ENCODE measurements at places on chromosomes 4 and X.
A peak's percentile ranks its signal among the peaks of the same experiment; 100 is the strongest.

GRCh38 chr4:80129785-80130184 is 56.8 kb upstream of the ANTXR2 start:
- DNase-seq: no peak

GRCh38 chr4:152635851-152636250 is 43.9 kb downstream of the TMEM154 start:
- no peak for DNase-seq

- no peak for DNase-seq
Observed at GRCh38 chrX:114962209-114962608, 55.2 kb downstream of the IL13RA2 start.

- no peak for DNase-seq
Observed at GRCh38 chrX:2723286-2723879, 28.5 kb upstream of the XG start.

- no peak for DNase-seq
Observed at GRCh38 chr4:60296386-60296785, 903.7 kb upstream of the ADGRL3 start.

DNA sequence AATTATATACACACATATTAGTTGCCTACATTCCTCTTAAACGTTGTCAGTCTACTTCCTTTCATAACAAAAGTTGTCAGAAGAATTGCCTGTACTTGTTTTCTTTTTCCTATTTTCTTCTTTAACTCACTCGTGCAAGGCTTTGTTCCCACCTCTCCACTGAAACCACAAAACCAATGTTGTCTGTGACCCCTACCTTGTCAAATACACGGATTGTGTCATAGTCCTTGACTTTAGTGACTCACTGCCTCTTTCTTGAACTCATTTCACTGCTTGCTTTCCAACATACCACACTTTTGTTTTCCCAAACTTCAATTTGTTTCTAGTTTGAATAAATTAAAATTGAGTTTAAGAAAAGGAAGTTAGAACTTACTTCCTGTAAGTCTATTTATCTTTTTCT is 283.9 kb upstream of the AGA start:
- no peak for DNase-seq

- no peak for DNase-seq
Observed at GRCh38 chr4:687971-688853, 739 bp downstream of the SLC49A3 start.

DNA sequence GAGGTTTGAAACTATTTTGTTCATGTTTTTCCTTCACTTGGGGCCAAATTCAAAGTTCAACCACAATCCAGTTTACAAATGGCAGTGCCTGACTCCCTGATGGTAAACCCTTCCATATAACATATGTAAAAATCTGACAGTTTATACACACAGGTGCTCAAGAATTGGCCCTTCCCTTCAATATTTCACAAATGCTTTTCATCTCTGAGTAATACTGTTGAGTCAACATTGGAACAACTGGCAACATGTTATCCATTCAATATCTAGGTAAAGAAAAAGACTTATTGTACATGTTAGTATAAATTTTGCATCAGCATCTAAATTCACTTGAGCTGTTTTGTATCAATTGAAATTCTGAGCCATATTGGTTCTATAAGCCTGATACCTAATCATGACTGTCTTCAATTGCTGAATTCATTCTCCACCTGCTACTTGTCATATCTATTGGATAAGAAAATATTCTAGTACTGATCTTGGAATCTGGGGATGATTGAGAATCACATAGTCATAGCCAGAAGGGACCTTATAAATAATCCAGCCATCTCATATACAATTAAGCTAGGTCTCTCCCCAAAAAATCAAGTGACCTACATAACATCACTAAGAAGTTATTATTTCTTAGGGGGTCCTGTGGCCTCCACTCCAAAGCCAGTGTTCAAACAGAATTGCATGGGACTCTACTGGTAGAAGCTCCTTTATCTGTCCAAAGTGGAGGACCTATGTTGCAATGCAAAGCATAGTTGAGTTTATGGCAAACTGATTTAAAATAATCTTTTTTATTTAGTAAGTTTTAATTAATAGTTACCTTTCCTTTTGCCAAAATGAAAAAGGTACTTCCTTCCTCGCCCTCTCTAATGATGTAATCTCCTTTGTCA is 61.9 kb downstream of the PRKG2 start:
- DNase-seq: no peak

- no peak for DNase-seq
Observed at GRCh38 chrX:155744534-155744933, 131.8 kb upstream of the TMLHE start.

- DNase-seq: no peak
Observed at GRCh38 chr4:156710365-156711192, 261.0 kb downstream of the PDGFC start.

DNA sequence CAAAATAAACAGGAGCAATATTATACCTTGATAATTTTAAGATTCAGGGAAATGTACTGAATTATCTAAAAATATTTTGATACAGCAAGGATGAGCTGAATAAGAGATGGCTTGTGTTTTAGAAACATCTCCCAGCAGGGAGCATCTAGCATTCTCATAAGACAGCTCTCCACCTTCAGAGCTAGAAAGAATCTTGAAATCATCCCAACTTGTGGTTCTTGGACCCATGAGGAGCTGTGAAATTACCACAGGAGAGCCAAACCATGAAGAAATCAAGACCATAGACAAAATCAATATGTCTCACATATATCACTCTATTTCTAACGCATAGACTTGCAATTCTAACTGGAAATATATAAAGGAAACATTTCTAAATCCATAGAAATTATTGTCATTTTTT is 210.6 kb upstream of the DKK2 start:
- no peak for DNase-seq

DNA sequence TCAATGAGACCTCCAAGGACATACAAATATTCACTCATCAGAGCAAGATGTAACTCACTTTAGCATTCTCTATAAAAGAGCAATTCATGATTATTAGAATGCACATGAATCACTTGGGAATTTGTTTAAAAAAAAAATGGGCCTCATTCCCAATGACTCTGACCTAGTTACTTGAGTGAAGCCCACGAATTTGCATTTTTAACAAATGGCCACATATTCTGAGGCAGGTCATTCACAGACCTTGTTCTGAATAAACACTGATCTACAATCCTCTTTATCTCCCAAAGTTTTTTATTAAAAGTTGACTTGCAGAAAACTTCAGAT is 255.1 kb upstream of the VEGFC start:
- DNase-seq: no peak

- DNase-seq: peak; percentile 25
Observed at GRCh38 chr4:3196670-3197359, 52.1 kb upstream of the MSANTD1 start.

DNA sequence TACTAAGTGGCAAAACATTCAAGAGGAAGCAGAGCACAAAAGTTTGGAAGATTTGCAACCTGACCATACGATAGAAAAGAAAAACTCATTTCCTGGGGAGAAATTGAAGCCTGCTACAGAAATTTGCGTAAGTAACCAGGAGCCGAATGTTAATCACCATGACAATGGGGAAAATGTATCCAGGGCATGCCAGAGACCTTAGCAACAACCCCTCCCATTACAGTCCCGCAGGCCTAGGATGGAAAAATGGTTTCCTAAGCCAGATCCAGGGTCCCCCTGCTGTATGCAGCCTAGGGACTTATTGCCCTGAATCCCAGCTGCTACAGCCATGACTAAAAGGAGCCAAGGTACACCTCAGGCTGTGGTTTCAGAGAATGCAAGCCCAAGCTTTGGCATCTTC is 472.2 kb upstream of the KLHL4 start:
- no peak for DNase-seq

DNA sequence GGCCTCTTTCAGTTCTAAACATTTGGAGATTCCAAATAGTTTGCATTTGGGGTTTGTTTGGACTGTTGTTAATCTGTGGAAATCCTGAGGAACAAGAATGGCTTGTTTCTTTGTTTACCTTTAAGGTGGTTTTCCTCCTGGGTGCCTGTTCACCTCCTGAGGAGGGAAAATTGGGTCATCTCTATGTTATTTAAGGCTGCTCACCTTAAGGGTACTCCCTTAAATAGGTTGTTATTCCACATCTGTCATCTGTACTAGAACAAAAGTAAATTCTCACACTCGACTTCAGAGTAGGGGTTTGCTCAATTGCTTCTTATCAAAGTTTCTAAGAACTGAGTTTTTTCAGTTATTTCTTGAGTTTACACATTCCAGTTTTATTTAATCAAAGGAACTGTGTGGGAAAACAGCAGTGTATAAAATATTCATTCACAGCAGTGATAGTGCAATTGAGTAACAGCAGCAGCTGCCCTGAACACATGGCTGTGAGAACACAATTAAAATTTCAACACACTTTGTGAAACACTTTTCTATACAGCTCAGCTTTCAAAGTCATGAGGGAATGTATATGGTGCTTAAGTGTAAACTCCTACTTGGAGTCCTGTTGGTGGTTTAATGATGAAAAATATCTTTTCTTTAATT is 238.5 kb upstream of the PGRMC2 start:
- DNase-seq: no peak

DNA sequence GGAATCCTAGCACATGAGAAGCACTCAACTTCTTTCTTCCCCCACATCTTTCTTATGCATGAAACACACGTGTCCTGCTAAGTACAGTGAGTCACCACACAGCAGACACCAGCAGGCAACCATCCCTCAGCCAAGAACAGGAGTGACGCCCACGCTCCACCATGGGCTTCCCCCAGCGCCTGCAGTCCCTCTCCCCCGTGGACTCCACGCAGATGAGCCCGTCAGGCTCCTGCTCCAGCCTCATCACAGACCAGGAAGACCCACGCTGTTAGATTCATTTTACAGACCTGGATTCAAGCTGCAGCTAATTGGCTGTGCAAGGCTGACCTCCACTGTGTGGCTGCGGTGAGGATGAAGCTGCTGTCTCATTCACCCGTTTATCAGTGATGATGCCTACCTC is 16.7 kb downstream of the HMX1 start:
- no peak for DNase-seq

DNA sequence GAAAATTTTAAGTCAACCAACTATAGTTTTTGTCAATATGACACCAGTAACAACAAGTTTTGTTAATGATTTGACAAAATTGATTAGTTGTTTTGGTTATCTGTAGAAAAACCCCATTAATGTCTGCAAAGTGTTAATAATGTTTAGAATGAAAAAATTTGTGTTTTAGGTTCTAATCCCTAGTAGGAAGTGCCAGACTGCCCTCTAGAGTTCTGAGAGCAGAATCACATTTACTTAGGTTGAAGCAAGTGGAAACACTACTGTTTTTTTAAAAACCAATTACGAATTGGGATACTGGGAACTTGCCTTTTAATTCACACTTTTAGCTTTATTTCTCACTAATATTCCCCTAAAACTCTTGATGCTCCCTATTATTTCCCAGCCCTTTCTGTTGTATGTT is 101.1 kb upstream of the CYLC1 start:
- DNase-seq: no peak

DNA sequence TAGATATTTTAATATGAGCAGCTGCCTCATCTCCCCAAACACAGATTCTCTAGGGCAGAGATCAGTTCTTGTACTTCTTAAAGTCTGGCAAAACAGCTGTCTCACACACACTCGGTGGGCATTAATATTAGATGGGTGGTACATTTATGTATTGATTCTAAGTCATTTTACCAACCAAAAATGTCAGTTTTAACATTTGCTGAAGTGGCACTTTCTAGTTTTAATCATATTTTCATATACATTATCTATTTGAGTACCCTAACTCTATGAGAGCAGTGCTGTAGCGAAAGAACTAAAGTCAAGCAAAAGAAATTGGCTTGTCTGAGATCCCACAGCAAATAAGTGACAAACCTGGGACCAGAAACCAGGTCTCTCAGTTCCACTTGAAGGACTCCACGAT is 134.5 kb upstream of the SPRY1 start:
- DNase-seq: no peak

- DNase-seq: no peak
Observed at GRCh38 chr4:188754372-188755002, 615.2 kb downstream of the TRIML1 start.

DNA sequence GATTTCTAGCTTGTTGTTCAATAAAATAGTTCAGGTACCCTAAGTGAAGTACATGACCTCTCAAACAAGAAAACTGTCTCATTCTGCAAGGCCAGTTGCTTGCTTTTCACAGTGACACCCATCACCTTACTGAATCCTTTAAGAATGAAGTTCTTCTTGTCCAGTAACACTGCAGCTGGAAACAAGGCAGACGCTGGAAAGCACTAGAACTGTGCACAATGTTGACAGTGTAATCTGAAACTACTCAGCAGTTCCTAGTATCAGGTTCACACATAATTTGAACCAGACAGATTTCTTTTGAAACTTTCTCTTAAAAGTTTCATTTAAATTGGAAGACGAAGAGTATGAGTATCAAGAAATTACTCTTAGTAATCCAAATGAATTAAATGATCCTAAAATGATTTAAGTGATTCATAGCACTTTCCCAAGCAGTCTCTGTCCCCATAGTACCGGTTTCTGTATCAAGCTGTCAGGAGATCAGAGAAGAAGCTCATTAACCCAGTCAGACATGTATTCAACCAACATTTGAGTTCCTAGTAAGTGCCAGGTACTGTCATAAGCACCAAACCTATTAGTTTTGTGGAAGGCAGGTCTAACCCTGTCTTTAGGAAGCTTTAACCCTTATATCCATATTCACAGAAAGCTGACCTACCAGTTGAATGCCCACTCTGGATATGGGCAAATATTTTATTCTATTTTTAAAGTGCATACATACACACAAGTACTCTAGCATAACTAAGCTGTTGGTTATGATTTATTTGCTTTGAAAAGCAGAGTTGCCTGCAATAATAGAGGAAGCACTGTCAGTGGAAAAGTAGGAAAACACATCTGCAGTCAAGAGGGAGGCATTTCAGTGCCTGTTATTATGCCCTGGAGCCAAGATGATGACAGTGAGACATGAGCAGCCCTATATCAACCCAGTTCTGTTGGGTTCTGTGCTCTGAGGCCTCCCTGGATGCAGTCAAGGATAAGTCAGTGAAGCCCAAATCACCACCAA is 63.6 kb downstream of the PALLD start:
- no peak for DNase-seq

- peak; percentile 62 for DNase-seq
Observed at GRCh38 chrX:132216806-132217202, 2.4 kb downstream of the RAP2C start.

- DNase-seq: no peak
Observed at GRCh38 chr4:80206521-80207171, 9.3 kb downstream of the PRDM8 start.

GRCh38 chr4:2909583-2909982 is 53.6 kb downstream of the NOP14 start:
- no peak for DNase-seq

GRCh38 chr4:24473309-24473721 is 111.0 kb downstream of the DHX15 start:
- DNase-seq: no peak

GRCh38 chrX:84218726-84219125 is 30.7 kb upstream of the RPS6KA6 start:
- DNase-seq: no peak

- no peak for DNase-seq
Observed at GRCh38 chr4:79689740-79690139, 281.7 kb upstream of the GK2 start.

DNA sequence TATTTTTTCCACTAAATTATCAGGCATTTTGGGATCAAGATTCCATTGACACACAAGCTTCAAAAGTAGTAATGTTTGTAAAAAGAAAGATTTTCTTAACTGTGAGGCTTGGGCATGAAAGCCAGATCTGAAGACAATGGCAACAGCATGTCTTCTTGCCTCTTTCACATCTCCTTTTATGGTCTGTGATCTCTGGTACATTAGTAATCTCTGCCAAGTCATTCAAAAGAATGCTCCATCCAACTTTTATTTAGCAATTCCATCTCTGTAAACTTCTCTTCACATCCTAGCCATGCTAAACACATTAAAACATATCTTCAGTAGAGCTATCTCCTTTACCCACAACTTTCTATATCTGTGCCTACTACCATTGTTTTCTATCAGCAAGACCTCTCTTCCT is 465.4 kb downstream of the FAT4 start:
- DNase-seq: no peak

All from CD4-positive, alpha-beta T cell treated with Interleukin-4 for 4 hours (primary cell).